ENCODE measurements at places on chromosomes 7 and 10.

DNA sequence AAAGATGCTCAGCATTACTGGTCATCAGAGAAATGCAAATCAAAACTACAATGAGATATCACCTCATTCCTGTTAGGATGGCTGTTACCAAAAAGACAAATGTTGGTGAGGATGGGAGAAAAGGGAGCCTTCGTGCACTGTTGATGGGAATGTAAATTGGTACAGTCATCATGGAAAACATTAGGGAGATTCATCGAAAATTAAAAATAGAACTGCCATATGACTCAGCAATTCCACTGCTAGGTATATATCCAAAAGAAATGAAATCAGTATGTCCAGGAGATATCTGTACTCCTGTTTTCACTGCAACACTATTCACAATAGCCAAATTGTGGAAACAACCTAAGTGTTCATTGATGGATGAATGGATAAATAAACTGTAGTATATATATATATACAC is 228.1 kb downstream of the ACTR3B start:
- no peak overlapping the region for H3K27ac ChIP-seq
- H3K27me3 ChIP-seq: peaks cover 7% of the 10 kb centered on the region
- no peaks in the 10 kb centered on the region for H3K36me3 ChIP-seq
- no peak overlapping the region for H3K4me3 ChIP-seq
- DNase-seq: no peak

- no peak for DNase-seq
- H3K27ac ChIP-seq: no peak overlapping the region
- no peak overlapping the region for H3K4me3 ChIP-seq
Observed at GRCh38 chr10:71970331-71970730, 6.1 kb downstream of the CHST3 start.

DNA sequence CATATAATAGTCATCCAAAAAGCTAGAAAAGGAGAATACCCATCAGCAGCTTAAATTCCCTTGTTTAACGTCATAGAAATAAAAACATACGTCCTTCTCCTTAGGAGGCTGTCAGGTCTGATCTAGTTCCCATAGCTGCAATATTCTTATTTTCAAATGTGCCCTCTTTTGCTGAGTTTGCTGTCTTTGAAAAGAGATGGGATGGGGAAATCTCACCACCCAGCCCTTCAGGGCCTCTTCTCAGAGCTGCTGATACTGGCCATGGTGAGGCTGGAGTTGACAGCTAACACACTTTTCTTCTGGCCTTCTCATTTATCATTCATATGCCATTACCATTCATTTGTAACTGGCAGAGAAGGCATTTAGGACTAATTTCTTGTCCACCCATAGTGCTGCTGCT is 5.1 kb upstream of the PCGF5 start:
- H3K27me3 ChIP-seq: no peaks in the 10 kb centered on the region
- no peak for DNase-seq
- H3K4me3 ChIP-seq: no peak overlapping the region
- H3K36me3 ChIP-seq: no peaks in the 10 kb centered on the region
- H3K4me1 ChIP-seq: peaks cover 17% of the 10 kb centered on the region

GRCh38 chr10:80156216-80156615 is 23.7 kb downstream of the PLAC9 start:
- H3K27me3 ChIP-seq: no peaks in the 10 kb centered on the region
- H3K27ac ChIP-seq: no peak overlapping the region
- no peak for DNase-seq
- H3K4me1 ChIP-seq: no peaks in the 10 kb centered on the region

DNA sequence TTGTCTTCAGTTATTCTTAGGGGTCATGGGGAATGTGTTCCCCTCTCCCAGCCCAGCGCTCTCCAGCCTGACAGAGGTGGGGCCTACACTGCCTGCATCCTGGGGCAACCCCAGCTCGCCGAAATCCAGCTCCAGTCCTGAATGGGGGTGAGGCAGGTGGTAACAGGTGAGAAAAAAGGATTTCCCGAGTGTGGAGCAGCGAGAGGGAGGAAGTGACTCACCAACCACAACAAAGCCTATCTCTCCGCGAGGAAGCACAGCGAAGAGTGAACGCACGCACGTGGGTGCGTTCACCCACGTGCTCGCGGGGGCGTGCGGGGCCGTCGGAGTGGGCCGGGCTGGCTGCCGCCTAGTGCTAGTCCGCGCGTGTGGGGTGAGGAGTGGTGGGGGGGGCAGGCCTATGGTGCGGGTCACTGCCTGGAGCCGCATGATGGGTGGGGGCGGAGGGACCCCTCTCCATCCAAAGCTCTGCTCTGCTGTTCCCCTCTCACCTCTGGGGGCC is 855 bp upstream of the PALD1 start:
- H3K27ac ChIP-seq: no peak overlapping the region
- H3K36me3 ChIP-seq: no peaks in the 10 kb centered on the region
- peak overlapping the region; percentile 45 for H3K4me3 ChIP-seq

- no peak overlapping the region for H3K4me3 ChIP-seq
- no peak for DNase-seq
- no peaks in the 10 kb centered on the region for H3K4me1 ChIP-seq
- H3K36me3 ChIP-seq: no peaks in the 10 kb centered on the region
- peaks cover 3% of the 10 kb centered on the region for H3K27me3 ChIP-seq
- no peak overlapping the region for H3K27ac ChIP-seq
Observed at GRCh38 chr7:142228537-142229104, 29.2 kb downstream of the PRSS58 start.

DNA sequence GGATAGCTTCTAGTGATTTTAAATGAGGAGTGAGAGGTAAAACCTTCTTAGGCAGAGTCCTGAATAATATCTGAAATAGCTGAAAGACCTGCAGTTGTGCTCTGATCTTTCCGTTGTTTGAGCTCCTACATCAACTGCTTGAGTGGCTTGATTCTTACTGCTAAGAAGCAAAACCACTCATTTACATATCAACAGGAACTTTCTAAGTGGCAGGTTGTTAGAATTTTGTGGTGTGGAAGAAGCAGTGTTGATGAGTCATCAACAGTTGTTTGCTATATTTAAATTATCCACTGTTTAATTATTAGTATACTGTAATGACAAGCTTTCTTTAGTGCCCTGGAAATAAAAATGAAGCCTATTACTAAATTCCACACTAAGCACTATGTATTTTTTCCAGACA is 689.5 kb downstream of the DNAJB9 start:
- H3K27ac ChIP-seq: peak overlapping the region; percentile 79
- no peak for DNase-seq
- no peak overlapping the region for H3K4me3 ChIP-seq
- no peaks in the 10 kb centered on the region for H3K36me3 ChIP-seq

DNA sequence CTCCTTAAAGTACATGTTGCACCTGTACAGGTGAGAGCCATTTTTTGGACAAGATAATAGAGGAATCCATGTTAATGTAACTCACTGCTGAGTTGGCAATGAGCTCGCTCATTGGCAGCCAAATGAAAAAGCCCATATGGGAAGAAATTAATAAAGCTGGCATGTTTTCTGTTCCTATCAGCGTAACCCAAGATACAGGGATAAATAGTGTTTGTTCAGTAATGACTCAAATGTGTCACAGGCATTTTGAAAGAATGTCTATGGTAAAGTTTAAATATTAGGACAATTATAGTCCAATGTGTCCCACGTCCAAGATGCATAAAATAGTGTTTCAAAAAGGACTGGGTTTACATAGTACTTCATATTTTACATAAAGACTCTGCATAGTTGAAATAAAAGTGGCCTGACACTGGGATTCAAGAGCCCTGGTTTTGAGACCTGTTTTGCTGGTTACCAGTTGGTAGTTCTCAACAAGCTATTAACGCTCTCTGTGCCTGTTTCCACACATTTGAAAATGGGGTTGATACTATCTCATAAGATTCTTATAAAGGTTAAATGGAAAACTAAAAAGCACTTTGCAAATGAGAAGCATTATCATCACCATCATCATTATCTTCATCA is 49.1 kb downstream of the MTURN start:
- no peaks in the 10 kb centered on the region for H3K4me1 ChIP-seq
- no peaks in the 10 kb centered on the region for H3K36me3 ChIP-seq
- H3K27me3 ChIP-seq: no peaks in the 10 kb centered on the region
- H3K4me3 ChIP-seq: no peak overlapping the region

DNA sequence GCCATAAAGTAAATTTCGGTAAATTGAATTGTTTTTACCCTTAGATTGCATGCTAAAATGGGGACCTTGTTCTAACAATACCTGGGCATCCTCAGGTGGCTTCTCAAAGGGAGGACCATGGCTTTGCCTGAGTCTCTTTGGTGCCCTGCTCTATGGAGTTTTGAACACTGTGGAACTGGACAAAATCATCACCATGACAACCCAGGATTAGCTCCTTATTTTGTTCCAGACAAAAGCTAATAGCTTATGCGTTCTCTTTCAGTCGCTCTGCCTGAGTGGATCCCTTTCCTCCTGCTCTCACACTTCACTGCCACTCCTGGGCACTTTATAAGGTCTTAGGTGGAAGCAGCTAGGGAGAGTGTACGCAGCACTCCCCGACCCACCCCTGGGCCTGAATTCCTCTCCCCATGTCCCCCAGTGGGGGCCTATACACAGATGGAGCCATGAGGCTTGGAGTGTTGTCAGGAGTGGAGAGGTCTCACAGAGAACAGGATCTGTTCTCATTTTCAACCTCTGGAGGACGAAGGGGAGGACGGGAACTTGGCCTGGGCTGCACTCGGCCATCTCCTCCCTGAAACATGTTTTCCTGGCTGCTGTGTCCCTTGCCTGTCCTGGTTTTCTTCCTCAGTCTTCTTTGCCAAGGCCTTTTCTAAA is 19.0 kb downstream of the ADCYAP1R1 start:
- peaks cover 35% of the 10 kb centered on the region for H3K27me3 ChIP-seq
- H3K36me3 ChIP-seq: no peaks in the 10 kb centered on the region
- H3K4me3 ChIP-seq: no peak overlapping the region
- no peaks in the 10 kb centered on the region for H3K4me1 ChIP-seq
- no peak for DNase-seq

DNA sequence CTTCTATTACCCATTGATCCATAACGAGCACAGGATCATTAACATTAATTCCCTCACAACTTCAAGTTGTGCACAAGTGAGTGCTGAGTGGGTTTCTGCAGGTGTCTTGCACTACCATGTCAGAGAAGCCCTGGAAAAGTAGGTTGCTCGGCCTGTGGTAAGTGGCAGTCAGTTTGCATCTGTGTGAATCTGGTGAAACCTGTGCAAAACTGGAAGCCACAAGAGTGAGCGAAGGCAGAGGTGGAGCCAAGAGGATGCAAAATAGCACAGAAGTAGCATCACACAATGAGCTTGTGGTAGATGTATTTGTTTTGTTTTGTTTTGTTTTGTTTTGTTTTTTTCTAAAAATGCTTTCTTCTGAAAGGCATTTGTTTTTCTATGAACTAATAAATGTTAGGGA is 181.5 kb downstream of the THSD7A start:
- no peaks in the 10 kb centered on the region for H3K4me1 ChIP-seq
- no peaks in the 10 kb centered on the region for H3K27me3 ChIP-seq
- H3K4me3 ChIP-seq: no peak overlapping the region

DNA sequence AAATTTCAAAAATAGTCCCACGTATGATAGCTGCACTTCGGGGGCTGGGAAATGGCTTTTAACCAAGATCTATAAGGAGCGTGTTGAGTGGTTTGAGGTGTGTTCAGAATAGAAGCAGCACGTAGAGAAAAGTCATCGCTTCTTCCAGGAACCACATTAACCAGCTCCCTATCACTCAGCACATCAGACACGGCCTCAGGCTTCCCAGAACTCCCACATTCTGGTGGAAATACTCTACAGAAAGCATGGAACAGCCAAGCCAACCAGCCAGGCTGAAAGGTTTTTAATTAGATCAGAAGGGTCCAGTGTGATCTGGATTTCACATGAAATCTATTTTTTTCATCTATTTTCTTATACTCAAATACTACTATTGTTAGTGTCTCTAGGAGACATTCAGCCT is 231.5 kb upstream of the NRP1 start:
- H3K27me3 ChIP-seq: peaks cover 10% of the 10 kb centered on the region
- no peak overlapping the region for H3K27ac ChIP-seq
- DNase-seq: no peak

DNA sequence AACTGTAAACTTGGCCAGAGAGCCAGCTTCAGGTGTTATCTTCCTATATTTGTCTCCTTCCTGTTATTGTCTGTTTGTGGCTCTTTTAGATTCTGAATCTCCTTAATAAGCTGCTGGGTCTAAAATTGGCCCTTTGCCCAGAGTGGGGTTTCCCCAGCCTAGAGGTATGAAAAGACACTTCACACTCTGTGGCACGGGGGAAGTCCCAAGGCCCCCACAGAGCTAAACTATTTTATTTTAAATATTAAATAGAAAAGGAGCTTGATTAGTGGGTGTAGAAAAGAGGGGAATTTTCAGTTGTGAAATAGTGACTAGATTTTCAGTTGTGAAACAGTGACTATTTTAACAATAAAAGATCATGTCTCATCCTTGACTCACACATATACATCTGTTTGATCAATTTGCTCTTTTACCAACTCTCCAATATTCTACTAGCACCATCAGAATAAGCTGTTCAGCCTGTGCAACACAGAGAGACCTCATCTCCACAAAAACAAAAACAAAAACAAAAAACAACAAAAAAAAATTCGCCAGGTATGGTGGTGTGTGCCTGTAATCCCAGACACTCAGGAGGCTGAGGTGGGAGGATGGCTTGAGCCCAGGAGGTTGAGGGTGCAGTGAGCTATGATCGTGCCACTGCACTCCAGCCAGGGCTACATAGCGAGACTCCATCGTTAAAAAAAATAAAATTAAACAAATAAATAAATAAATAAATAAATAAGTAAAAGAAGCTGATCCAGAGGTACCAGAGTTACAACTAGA is 24.9 kb upstream of the ADO start:
- H3K27ac ChIP-seq: no peak overlapping the region
- H3K4me3 ChIP-seq: no peak overlapping the region
- H3K27me3 ChIP-seq: no peaks in the 10 kb centered on the region
- H3K36me3 ChIP-seq: no peaks in the 10 kb centered on the region

DNA sequence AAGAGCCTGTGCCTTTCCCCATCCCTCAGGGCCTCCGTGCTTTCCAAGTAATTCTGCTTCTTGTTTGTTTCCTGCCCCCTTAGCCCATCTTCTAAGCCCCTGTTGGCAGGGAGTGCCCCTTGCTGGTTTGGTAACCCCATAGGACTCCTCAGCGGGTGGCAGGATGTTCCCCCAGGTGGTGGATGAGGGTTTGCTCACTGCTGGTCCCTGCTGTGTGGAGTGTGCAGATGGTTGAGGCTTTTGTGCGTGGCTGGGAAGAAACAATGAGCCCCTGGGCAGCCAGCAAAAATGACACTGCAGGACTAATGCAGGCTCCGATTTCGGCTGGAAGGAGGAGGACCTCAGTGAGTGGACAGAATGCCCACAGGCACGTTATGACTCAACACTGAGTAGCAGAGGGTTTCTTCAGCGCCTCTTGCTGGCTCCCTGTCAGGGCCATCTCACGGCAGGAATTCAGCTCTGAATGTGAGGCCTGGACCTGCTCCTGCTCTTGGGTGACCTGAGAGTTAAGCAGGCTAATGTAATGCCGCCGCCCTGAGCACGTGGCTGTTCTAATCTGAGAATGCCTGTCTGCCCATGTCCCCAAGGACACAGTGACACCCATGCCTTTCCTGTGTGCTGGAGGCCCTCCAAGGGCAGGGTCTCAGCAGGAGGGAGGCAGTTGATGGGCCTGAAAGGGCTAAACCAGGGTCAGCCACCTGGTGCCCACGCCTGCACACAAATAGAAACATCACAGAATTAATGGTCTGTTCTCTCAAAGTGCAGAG is 16.6 kb downstream of the BAG3 start:
- no peak overlapping the region for H3K27ac ChIP-seq
- DNase-seq: peak; percentile 60
- no peak overlapping the region for H3K4me3 ChIP-seq
- H3K36me3 ChIP-seq: peaks cover 14% of the 10 kb centered on the region
- no peaks in the 10 kb centered on the region for H3K27me3 ChIP-seq

GRCh38 chr7:67913604-67914003 is 917.0 kb downstream of the TYW1 start:
- H3K27me3 ChIP-seq: no peaks in the 10 kb centered on the region
- no peak overlapping the region for H3K4me3 ChIP-seq
- H3K4me1 ChIP-seq: no peaks in the 10 kb centered on the region
- no peak overlapping the region for H3K27ac ChIP-seq
- no peaks in the 10 kb centered on the region for H3K36me3 ChIP-seq

Measured in DND-41 (cell line).